Stimulated activated naive CD8-positive, alpha-beta T cell treated with anti-CD3 and anti-CD28 coated beads, Interleukin-15, Interleukin-2, amounts not matched to agents 100 U/mL and 50 U/mL, for 24 hours (primary cell): ENCODE measurements at places on chromosomes 16 and 17.

DNA sequence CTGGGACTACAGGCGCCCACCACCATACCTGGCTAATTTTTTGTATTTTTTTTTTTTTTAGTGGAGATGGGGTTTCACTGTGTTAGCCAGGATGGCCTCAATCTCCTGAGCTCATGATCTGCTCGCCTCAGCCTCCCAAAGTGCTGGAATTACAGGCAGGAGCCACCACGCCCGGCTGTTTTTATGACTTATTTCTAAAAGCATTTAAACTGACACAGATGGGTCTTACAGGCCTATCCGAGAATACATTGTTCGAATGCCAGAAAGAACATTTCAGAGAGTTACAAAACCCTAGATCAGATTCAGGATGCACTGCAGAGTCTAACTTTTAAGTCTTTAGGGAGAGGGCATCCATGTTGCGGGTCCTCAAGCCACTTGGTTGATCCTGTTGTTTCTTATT lies 234.7 kb upstream of the MAF start:
- no peak for DNase-seq

GRCh38 chr17:35735036-35735805 lies 3.8 kb downstream of the RASL10B start:
- DNase-seq, result no peak

GRCh38 chr16:10009684-10010083 lies 172.5 kb downstream of the GRIN2A start:
- no peak for DNase-seq

- no peak for DNase-seq
Measured at GRCh38 chr17:32197987-32198386, 55.7 kb downstream of the RHOT1 start.

- no peak for DNase-seq
Measured at GRCh38 chr16:11632455-11632939, 35.8 kb upstream of the SNN start.

- peak; percentile 27 for DNase-seq
Measured at GRCh38 chr17:30600830-30601494, 123.8 kb downstream of the GOSR1 start.

GRCh38 chr16:57837305-57838125 lies 35.2 kb upstream of the KIFC3 start:
- DNase-seq, result no peak

- no peak for DNase-seq
Measured at GRCh38 chr16:27269300-27270150, 953 bp upstream of the NSMCE1 start.

GRCh38 chr16:74611721-74612120 lies 4.8 kb upstream of the GLG1 start:
- DNase-seq, result no peak

- DNase-seq, result no peak
Measured at GRCh38 chr17:77616254-77616731, 342.2 kb upstream of the TNRC6C start.

- no peak for DNase-seq
Measured at GRCh38 chr17:76452127-76452659, 759 bp downstream of the UBE2O start.
